ENCODE measurements at places on chromosomes 4 and X.

DNA sequence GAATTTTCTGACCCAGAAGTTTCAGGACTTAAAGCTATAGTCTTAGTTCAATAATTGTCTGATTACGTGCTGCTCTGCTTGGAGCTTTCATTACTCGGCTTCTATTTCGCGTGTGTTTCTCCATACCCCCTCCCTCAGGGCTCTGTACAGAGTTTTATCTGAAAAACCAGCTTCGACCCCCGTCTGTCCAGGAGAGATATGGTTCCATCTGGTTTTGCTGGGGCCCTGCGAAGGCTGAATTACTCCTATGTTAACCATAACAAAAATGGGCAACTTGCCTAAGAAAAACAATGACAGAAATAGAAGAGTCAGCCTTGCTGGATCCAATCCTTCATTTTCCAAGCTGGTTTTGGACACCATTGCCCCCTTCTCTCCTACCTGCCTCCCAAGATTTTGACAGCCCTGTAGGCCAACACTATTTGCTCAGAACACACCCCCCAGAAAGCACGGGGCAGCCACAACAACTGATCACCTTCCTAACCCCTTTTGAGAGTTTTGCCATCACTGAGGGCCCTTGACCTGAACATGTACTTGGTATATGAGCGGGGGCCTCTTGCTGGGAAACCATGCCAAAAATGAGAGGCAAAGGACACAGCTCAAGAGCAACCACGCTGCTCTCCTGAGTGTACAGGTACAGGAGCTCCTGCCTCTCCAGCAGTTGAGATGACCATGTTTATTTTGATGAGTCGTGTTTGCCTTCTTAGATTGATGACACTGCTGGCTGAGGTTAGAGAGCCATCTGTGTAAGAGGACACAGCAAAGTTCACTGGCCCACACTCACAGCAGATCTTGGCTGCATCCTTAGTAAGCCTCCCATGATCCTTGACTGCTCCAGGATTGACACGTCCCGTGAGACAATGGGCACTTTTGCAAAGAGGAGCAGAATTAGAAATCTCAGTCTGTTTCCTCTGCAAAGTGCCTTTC, 36.2 kb upstream of the ATP6AP2 start:
- no peak for DNase-seq

GRCh38 chrX:25755194-25755593, 382.9 kb upstream of the MAGEB18 start:
- no peak for DNase-seq

DNA sequence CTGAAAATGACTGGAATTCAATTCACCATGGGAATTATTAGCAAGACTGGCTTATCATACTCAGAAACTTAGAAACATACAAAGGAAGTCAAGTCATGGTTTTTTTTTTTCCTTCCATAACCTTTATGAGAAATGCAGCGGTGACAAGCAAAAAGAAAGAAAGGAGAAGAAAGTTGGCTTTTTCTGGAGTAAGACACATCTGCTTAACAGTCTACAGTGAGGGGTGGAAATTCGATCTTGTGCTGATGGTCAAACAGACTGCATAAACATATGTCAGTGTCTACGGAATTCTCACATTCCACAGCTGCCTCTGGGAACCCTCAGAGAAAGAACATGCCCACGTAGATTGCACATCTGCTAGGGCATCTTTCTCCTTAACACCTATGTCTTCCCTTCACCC, 54.6 kb downstream of the PROM1 start:
- DNase-seq, result no peak

DNA sequence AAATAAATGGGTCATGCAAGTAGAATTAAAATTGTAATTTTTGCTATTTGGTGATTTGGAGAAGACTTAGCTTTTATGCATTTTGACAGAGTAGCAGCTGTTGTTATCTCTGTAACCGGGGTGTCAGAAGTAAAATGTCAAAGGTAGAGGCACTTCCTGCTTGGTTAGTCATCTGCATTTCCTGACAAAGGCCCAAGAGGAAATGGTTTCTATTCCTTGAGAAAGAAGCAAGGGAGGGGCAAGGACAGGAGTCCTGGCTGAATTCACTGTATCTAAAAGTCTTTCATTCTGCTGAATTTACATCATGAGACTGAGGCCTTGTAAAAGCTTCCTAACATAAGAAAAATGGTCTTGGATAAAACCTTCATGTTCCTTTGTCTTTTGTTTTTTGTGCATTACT, 550.9 kb upstream of the BOD1L1 start:
- no peak for DNase-seq

DNA sequence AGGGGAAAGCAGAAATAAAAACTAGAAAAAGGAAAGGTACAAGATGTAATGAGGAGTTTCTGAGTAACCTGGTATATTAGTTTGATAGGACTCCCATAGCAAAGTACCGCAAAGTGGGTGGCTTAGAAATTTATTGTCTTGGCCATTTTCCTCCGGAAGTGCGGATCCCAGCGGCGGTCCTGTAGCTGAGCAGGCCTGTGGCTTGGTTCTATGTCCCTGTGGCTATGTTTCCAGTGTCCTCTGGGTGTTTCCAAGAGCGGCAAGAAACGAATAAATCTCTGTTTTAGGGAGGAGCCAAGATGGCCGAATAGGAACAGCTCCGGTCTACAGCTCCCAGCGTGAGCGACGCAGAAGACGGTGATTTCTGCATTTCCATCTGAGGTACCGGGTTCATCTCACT, 44.0 kb upstream of the LDB2 start:
- DNase-seq, result no peak

- DNase-seq, result no peak
Measured at GRCh38 chr4:121842862-121843261, 19.2 kb upstream of the CCNA2 start.

GRCh38 chr4:8250637-8251036, 18.9 kb upstream of the HTRA3 start:
- no peak for DNase-seq

- no peak for DNase-seq
Measured at GRCh38 chrX:8946563-8946962, 87.4 kb downstream of the FAM9B start.

GRCh38 chrX:145552643-145553042, 265.0 kb upstream of the SLITRK2 start:
- no peak for DNase-seq

- DNase-seq, result no peak
Measured at GRCh38 chr4:163681208-163681821, 186.8 kb downstream of the TMA16 start.

DNA sequence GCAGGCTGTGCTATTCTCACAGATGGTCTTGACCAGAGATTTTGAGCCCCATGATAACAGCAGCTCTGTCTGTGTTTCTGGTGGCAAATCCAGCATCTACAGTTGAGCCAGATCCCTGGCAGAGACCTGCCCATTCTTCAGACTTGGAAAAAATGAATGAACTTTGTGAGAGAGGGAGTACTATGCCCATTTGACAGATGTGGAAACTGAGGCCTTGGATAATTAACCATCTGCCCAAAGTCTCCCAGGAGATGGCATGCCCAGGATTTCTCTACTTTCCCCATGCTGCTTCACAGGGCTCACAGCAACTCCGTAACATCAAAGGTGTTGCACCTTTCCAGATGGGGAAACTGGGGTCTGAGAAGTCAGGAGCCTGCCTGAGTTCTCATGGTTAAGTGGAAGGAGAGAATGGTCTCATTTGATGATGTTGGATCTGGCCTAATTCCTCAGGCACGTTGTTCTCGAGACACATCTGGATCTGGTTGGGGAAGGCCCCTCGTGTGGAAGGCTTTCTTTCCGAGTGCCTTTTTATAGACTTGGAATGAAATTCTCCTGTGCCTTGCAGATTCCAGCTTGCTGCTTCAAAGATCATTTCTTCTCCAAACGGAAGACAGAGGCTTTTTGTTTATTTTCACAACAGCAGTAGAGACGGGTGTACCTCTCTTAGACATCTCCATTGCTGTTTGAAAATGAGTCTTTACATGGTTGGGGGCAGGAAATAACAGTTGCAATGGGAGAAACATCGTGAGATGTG, 73.3 kb upstream of the STX18 start:
- no peak for DNase-seq

GRCh38 chr4:37758226-37758625, 68.3 kb upstream of the PGM2 start:
- DNase-seq, result no peak

DNA sequence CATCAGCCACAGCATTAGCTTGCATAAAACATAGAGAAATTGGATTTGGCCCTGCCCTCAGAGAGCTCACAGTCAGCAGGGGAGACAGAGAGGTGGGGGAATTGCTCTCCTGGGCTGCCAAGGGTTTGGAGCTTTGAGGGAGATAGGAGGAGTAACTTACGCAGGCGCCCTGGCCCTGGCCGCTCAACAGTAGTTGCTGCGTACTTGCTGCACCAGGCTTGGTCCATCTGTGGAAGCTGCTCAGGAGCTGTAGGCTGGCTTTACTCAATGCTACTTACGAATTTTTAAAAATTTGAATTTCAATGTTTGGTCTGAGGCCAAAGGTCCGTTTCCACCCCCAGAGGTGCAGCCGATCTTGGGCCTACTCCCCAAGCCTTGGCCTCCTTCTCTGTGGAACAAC, 83.3 kb downstream of the CPZ start:
- no peak for DNase-seq

DNA sequence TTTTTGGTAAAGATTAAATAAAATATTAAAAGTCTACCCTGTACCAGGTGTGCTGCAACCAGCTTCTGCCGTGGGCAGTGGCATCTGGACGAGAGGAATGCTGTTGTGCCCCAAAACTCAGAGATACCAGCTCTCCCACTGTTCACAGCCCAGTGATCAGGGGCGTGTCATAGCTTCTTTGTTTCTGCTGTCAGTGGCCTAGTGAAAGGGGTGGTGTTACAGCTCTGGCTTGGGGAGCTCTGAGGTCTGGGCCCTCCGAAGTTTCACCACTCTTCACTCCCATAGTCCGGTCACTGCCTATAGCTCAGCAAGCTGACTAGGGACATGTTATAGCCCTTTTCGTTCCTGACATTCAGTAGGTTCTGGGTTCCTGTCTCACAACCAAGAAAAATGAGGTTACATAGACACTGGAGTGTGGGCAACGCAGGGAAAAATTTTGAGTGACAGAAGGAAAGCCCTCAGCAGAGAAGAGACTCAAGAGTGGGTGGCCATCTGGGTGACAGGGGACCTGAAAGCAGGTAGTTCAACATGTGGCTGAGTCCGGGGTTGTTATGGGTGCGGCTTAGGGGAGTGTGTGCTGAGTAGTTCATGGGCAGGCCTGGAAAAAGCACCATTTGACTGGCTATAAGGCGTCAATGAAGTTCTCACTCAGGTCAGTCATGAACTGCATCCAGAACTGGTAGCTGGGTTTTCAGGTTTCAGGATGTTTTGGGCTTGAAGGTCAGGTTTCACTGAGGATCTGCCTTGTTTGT, 1184.4 kb upstream of the PABPC4L start:
- DNase-seq, result no peak

GRCh38 chr4:20370274-20370673, 118.6 kb downstream of the SLIT2 start:
- DNase-seq, result peak; percentile 78

- peak; percentile 29 for DNase-seq
Measured at GRCh38 chr4:40621592-40622512, 7.8 kb downstream of the RBM47 start.

GRCh38 chr4:8541981-8542715, 38.0 kb upstream of the GPR78 start:
- DNase-seq, result no peak

DNA sequence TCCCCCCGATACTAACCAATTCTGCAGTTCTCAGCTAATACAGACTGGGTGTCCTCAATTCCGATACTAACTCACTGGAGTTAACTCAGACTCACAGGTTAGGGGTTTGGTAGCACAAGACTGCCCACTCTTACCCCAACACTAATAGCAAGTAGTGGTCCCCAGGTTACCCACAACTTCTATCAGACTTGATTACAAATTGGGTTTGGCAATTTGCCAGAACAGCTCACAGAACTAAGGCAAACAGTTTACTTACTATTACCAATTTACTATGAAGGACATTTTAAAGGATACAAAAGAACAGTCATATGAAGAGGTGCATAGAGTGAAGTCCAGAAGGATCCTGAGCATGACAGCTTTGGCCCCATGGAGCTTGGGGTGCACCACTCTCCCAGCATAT, 201.8 kb upstream of the VCX start:
- no peak for DNase-seq

DNA sequence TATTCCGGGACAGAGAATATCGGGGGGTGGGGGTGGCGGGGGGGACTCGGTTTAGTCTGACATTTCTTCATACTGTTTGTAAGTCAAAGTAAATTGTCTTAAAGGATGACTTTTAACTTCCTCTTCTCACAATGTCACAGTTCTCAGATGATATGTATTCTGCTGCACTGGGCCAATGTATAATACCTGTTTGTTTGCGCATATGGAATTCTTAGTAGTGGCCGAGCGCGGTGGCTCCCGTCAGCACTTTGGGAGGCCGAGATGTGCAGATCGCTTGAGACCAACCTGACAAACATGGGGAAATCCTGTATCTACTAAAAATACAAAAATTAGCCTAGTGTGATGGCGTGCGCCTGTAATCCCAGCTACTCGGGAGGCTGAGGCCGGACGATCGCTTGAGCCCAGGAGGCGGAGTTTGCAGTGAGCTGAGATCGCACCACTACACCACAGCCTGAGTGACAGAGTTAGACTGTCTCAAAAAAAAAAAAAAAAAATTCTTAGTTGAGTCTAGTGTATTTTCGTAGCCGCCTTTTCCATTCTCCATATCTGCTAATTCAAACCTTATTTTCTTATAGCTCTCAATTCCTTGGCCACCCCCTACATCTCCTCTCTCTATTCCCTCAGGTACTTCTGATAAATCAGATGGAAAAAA, 851 bp downstream of the POLR2B start:
- no peak for DNase-seq

- DNase-seq, result no peak
Measured at GRCh38 chr4:177127658-177128057, 182.0 kb upstream of the NEIL3 start.

Data from NCI-H187 treated with DMSO at 0.1 percent for 48 hours (cell line).